NCI-H446 (cell line): ENCODE measurements at places on chromosomes 4 and X.

GRCh38 chr4:41696763-41697162, 51.8 kb downstream of the PHOX2B start:
- DNase-seq = no peak

GRCh38 chr4:184167576-184167975, 50.1 kb downstream of the ENPP6 start:
- DNase-seq = no peak

- no peak for DNase-seq
Observed at GRCh38 chrX:100870527-100870926, 3.6 kb downstream of the NOX1 start.

DNA sequence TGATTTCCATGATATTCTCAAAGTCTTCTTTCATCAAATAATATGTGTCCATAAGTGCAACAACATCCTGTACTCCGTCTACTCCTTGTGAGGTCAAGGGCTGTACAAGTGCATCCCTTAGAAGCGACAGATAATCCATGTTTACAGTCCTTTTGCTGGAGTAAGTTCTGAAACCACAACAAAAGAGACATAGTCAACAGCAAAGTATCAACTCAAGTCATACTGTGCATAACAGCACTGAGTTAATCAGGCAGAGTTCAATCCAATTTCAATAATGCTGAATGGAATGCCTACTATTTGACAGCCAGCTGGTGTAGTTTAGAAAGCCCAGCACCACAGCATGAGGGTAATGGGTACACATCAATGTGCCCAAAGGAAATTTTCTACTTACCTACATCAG, 74.5 kb downstream of the RFC1 start:
- DNase-seq = no peak

- no peak for DNase-seq
Observed at GRCh38 chr4:4787421-4787820, 72.0 kb upstream of the MSX1 start.

DNA sequence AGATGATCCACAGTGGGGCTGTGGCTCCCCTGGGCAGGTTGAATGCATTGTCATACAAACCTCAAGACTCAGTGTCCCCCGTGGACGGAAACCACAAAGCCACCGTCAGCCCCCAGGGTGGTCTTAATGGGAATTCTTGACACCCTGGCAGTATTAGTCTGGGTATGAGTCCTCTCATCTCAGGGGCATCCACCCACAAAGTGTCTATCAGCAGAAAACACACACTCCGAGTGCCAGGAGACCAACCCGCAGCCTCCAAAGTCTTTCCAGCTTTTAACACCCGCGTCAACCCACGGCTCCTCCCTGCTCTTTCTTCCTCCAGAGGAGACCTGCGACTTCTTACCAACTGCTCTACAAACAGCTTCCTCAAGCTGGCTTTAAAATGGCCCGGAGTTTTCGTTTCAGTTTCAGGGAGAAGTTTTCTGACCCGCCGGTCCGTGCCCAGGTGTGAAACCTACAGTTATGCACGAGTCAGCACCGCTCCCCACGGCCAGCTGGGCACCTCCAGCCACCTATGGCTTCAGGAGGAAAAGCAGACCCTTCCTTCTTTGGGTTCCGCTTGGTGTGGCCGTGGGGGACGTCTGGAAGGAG, 14.4 kb upstream of the ASMTL start:
- no peak for DNase-seq

DNA sequence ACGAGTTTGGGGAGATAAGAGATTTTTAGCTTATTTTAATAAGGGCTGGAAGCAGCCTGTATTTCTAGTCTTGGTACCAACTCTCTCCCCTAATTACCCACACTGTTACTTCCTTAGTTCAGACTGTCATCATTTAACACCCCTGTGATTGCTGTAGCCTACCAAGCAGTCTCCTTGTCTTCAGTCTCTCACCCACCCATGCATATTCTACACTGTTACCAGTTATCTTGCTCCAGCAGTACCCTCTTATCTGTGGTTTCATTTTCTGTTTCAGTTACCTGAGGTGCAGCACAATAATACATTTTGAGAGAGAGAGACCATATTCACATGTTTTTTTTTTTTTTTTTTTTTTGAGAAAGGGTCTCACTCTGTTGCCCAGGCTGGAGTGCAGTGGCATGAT, 80.2 kb downstream of the DIAPH2 start:
- DNase-seq = no peak

DNA sequence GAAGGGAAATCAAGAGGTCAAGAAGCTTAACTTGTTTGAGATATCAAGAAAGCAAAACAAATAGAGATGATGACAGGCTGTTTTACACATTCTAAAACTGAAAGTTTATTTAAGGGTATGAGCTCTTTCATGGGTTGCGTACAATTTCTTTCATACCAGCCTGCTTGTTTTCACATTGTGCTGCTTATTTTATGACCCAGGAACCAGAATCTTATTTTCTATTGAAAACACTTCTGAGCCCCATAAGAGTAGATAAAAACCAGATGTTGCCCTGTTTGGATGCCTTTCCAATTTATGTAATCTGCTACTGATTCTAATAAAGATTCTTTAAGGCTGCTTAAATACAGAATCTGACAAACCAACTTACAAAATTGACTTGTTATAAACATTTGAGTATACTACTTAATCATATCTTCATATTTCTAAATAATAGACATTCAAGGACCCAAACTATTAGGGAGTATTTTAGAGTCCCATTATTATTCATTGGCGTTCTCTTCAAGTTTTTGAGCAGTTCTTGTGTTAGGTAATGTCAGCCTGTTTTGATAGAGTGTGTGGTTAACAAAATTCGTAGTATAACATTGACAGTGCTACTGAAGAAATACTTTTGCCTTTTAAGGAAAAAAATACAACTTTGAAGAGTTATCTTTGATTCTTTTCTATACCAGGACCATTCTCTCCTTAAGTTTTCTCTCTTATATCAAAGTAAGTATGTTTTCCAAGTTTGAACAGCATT, 74.4 kb downstream of the PDLIM5 start:
- DNase-seq = no peak

- DNase-seq = peak; percentile 15
Observed at GRCh38 chrX:38626296-38626695, 65.0 kb downstream of the TSPAN7 start.

DNA sequence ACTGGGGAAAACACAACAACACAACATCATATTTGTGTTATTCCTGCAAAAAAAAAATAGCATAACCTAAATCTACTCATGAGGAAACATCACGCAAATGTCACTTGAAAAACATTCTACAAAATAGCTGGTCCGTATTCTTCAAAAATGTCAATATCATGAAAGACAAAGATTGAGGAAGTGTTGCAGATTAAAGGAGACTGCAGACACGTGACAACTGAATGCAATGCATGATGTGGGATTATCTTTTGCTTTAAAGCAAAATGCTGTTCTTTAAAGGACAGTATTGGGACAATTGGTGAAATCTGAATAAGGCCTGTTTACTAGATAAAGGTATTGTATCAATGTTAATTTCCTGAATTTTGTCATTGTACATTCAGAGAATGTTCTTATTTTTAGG, 157.7 kb downstream of the SMIM20 start:
- DNase-seq = no peak

- no peak for DNase-seq
Observed at GRCh38 chrX:144730471-144730870, 516.8 kb upstream of the SPANXN1 start.

GRCh38 chrX:108049649-108050048, 4.8 kb downstream of the VSIG1 start:
- DNase-seq = no peak

DNA sequence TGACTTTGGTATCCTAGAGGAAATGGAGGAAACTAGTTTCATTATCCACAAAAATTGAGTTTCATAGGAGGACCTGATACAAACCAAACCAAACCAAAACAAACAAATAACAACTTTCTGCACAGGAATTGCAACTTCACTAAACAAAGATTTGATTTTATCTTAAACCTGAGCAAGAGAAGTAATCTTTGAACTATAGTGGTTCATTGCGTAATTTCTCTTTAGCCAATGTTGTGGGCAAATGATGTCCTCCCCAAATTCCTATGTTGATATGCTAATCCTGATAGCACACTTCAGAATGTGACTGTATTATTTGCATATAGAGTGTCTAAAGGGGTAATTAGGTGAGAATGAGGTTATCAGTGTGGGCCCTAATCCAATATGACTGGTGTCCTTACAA, 102.4 kb downstream of the CAMK2D start:
- no peak for DNase-seq

DNA sequence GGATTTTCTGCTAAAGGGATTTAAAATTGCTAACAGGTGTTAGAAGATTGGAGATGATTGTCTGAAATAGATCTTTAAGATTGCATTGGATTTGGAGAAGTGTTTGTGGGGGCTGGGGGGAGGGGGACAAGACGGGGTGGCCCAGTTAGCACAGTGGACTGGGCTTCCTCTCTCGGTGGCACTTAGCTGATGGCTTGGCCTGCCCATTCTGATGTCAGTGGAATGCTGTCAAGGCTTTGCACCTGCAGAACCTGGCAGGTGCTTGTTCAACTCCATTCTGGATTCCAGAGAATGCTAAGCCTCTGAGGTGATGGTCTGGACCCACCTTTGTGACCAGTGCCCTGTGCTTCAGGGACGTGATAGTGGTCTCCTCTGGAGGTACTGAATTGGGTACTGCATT, 43.7 kb downstream of the ADD1 start:
- DNase-seq = no peak

DNA sequence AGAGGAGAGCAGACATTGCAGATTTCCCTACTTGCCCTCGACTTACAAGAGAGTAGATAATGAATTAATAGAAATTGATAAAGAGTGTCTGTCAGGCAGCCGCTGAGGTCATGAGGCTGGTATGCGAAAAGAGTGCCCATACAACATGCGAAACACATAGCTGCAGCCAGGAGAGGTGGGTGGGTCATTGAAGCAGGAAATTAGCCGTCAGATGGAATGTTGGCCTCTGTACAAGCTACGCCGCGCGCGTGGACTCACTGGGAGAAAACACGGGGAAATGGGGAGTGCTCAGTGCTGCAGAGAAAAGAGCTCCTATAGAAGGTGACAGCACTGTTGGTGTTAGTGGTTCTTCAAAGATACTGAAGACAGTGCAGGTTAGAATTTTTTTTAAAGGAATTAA, 125.1 kb downstream of the RAPGEF2 start:
- DNase-seq = no peak

- DNase-seq = peak; percentile 61
Observed at GRCh38 chrX:47311932-47312774, 58.2 kb upstream of the ZNF157 start.

- no peak for DNase-seq
Observed at GRCh38 chrX:23012162-23012561, 12.4 kb downstream of the DDX53 start.

DNA sequence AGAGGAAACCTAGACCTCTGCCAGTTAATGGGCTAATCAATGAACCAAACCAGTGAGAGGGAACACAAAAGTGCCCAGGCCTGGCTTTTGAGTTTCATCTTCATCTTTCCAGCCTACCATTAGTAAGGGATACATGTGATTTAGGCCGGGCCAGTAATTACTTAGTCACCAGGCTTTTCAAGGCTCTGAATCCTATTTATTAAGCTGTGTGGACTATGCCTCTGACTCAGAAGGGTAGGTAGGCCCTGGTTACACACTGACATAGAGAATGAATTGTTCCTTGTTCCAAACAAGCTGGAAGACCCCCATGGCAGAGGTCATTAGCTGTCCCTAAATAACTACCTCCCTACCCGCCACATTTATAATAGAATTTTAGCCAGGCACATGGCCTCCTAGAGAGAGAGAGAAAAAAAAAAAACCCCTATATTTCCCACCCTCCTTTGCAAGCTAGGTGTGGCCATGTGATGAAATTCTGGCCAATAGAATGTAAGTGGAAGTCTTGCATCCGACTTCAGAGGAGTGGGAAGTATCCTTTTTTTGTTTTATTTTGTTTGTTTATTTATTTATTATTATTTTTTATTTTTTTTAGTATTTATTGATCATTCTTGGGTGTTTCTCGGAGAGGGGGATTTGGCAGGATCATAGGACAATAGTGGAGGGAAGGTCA, 112.3 kb upstream of the BCOR start:
- DNase-seq = no peak

DNA sequence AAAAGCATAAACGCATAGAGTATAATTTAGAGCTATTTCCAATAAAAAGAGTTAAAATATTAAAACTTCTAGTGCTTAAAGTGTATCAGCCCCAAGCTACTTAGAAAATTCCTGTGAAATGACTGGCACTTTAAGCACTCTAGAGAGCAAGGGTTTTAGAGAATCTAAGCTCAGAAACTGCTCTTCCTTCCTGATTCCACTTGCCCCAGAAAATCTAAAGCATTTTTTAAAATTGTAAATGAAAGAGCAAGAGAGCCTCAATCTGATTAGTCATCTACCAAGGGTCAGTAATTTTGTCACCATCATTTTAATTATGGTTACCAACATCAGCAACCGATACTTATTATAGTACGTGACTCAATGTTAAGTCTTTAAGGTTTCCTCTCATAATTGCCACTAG, 25.0 kb downstream of the CTPS2 start:
- DNase-seq = no peak

DNA sequence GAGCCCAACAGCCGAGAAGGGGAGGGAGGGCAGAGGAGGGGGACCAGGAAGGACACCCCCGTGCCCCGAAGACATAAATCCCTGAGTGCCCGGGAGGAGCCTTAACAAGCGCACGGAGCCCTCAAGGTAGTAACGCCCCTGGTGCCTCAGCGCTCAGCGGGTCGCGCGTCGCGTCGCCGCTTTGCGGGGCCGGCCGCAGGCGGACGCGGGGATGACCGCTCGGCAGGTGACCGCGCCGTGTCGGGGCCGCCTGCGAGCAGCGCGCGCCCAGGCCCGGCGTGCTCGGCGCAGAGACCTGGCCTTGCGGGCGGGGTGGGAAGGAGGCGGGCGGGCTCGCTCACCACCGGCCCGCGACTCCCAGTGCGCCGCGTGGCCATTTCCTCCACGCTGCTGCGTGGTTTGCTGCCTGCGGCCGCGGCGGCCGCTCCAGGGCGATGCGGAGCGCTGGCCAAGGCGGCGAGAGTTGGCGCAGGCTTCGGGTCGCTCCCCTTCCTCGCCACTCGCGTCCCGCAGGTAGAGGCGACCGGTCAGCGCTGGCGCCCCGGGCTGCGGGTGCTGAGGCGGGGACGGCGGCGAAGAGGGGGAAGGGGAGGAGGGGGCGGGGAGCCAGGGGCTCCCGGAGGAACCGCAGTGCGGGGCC, 632 bp downstream of the CCSER1 start:
- DNase-seq = no peak

- DNase-seq = no peak
Observed at GRCh38 chr4:24912252-24913118, at the start of gene CCDC149. Gene CCDC149 (minus strand): TSS chr4:24913042. CDS start chr4:24912864, 178 bp downstream.
